ENCODE measurements at places on chromosomes 16 and 17.

DNA sequence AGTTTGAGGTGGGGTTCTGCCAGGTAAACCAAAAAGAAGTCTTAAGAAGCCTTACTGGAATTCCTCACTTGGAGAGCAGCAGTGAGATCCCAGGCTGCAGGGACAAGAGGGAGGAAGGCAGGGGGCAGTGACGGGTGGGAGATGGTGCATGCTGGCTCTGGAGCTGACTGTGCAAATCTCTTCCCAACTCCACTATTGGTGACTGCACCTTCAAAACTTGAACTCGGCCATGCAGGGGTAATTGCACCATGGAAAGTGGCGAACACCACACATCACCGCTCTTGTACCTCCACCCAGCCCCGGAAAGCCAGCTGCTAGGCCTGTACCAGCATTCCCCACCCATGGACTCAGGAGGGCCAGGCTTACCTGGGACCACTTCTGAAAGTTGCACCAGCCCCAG is 51.4 kb upstream of the CDR2 start:
- no peak for DNase-seq

DNA sequence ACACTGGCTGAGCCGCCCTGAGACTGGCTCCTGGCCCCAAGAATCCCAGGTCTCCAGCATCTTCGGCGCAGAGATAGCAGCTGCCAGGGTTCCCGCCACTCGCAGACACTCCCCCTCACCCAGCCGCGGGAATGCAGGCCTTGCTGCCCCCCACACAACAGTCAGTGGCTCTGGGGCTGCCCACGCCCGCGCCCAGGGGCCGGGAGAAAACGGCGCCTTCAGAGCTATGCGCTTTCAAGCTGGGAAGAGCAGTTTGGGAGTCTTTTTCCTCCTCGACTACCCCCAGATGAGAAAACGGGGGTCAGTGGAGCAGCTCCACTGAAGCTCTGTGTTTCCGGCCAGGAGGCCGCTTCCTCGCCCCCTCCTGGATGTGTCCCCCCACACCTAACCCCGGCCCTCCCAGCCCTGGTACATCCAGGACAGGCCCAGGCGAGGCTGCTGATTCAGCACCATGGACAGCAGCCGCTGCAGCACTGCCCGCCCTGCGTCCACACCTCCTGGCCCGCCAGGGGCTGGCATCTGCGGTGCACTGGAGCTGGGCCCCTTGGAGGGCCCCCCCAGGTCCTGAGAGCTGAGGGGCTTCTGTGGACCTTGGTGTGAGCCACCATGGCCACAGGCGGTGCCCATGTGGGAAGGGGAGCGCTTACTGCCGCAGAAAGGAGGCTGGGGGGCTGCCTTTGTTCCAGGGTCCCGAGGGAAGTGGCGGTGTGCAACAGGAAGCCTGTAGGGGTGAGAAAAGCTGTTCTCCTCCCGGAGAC is 35.7 kb downstream of the CACNA1H start:
- no peak for DNase-seq

- no peak for DNase-seq
Observed at GRCh38 chr17:21376081-21376758, at the start of gene KCNJ12. TSS of gene KCNJ12 (plus strand) at chr17:21376357. CDS start at chr17:21415343, 38,986 bp downstream.

GRCh38 chr17:2545393-2545792 is 33.7 kb upstream of the METTL16 start:
- DNase-seq, result no peak

DNA sequence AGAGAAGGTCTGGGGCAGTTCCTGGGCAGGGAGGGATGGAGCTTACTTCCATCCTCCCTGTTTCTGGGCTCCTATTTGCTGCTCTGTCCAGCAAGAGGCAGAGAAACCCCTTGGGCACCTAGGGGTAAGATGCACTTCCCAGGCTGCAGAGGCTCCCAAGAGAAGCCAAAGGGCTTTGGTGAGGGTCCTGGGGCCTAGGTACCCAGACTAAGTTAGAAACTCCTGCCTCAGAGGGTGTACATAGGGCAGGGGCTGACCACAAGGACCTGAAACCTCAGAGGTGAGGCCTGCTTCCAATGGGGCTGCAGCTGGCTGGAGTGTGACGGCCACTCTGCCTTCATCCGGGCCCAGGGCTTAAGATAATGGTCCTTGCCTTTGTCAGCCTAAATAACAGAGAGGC is 1.6 kb upstream of the ARMC7 start:
- no peak for DNase-seq

DNA sequence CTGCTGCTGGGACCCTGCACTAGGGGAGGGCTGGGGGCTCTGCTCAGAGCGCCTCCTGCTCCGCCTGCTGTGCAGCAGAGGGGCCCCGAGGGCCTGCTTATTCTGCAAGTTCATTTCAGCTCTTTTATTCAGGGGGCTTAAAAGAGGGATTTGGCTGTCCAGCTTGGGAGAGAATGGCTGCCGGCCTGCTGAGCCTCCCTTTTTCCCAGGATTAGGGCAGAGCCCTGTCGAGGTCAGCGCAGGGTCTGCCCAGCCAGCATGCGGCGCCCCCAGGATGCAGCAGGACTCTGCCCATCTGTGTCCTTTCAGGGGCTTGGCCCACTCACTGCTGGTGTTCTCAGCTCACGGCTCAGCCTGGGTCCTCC is 1.1 kb downstream of the SMIM5 start:
- DNase-seq, result no peak

DNA sequence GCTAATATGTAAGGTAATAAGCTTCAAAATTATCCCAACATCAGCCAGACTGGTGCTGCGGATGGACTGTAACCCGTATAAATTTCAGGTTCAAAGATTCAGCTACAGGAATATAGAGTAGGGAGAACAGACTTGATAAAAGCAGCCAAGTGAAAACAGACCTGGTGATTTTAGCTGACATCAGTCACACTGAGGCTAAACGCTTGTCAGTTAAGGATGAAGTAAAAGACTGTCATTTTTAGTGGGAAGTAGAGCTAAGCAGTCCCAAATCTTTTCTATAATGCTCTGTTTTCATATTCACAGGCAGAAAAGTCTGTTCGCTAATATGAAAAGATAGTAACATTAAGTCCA is 35.4 kb downstream of the CMTM4 start:
- no peak for DNase-seq

- no peak for DNase-seq
Observed at GRCh38 chr16:89565506-89566372, 5.3 kb downstream of the RPL13 start.

- DNase-seq, result no peak
Observed at GRCh38 chr17:82810644-82811430, 29.0 kb downstream of the ZNF750 start.

- DNase-seq, result no peak
Observed at GRCh38 chr16:9105189-9105588, 13.7 kb downstream of the HAPSTR1 start.

- DNase-seq, result no peak
Observed at GRCh38 chr17:81337476-81337879, 42.4 kb upstream of the SLC38A10 start.

- no peak for DNase-seq
Observed at GRCh38 chr17:79804856-79805696, 8.2 kb upstream of the CBX8 start.

GRCh38 chr16:52963212-52963854 is 89.4 kb downstream of the CHD9NB start:
- no peak for DNase-seq

- no peak for DNase-seq
Observed at GRCh38 chr17:33044771-33045170, 53.1 kb downstream of the SPACA3 start.

- DNase-seq, result no peak
Observed at GRCh38 chr16:3096362-3096761, 2.7 kb downstream of the ZSCAN10 start.

DNA sequence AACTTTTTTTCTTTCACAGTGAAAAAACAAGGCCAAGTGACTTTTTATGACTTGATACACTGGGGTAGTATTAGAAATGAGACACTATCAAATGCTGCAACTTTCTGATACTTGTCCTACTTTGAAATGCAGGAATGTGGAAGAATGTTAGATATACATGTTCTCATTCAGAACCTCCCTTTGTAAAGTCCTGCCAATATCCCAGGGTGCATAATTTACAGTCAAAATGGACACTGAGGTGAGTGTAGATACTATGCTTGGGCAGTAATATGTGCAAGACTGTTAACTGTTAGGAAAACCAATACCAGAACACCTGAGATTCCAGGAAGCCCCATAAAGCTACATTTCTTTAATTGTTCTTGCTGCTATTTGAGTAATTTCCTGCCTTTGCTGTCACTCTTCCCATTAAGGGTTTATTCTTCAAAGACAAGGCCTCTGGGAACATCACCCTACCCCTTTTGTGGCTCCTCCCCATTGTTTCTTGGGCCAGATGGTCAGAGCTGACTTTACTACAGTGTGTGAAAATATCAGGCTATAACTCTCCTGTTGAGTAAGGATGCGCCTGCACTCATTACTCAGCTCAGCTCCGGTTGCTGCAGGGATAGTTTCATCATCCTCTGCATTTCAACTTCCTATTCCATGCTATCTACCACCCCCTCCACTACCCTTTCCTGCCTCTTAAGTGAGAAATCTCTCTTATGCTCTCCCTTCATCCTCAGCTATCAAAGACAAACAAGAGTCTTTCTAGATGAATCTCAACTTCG is 48.7 kb downstream of the TMEM100 start:
- no peak for DNase-seq

DNA sequence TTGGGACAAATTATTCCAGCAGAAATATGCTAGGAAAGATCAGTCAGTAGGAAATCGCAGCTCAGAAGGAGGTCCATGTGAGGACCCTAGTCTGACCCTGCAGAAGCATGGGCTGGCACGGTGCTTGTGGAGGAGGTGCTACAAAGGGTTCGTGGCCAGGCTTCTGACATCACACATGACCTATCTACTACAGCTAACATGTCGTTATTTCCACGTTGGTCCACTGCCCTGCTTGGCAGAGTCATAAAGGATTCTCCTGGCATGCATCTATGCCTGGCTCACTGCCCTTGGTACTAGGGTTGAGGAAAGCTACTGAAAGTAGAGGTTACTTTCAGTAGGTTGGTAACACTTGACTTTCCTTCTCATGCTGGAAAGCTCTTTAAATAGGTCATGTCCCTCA is 118.1 kb upstream of the SHISA6 start:
- no peak for DNase-seq

- DNase-seq, result no peak
Observed at GRCh38 chr16:67364600-67365235, 28.6 kb downstream of the TPPP3 start.

DNA sequence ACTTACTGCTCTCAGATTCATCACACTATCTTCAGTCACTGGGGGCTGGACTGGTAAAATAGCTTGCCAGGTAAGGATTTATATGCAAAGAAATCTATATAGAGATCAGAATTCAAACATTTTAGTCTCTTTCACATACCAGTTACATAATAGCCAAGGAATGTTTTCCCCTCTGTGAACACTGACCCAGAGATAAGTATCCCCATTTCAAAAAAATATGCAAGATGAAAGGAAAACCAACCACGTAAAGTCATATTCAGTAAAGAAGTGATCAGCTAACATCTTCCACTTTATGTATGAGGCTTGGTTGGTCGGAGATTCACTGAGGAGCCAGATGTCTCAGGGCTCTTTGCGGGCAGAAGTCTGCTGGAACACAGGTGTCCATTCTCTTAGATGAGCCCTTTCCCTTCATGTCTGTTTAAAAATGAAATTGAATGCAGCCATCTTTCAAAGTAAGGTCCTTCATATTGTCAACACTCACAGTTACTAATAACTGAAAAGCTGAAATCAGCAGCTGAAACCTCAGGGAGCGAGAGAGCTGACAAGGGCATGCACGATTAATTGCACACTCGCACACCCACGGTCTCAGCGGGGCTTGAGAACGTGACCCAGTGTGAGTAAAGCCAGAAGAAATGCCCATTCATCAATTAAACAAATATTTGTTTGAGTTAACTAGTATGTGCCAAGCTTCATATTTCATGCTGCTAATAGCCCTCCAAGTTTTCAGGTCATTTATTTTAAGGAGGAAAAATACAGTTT is 161.2 kb downstream of the MRTFB start:
- DNase-seq, result no peak

- DNase-seq, result no peak
Observed at GRCh38 chr17:46777943-46778915, 40.3 kb downstream of the WNT3 start.

- no peak for DNase-seq
Observed at GRCh38 chr17:45227101-45227925, 5.6 kb downstream of the FMNL1 start.

- no peak for DNase-seq
Observed at GRCh38 chr17:19987897-19988296, 10.3 kb upstream of the AKAP10 start.

DNA sequence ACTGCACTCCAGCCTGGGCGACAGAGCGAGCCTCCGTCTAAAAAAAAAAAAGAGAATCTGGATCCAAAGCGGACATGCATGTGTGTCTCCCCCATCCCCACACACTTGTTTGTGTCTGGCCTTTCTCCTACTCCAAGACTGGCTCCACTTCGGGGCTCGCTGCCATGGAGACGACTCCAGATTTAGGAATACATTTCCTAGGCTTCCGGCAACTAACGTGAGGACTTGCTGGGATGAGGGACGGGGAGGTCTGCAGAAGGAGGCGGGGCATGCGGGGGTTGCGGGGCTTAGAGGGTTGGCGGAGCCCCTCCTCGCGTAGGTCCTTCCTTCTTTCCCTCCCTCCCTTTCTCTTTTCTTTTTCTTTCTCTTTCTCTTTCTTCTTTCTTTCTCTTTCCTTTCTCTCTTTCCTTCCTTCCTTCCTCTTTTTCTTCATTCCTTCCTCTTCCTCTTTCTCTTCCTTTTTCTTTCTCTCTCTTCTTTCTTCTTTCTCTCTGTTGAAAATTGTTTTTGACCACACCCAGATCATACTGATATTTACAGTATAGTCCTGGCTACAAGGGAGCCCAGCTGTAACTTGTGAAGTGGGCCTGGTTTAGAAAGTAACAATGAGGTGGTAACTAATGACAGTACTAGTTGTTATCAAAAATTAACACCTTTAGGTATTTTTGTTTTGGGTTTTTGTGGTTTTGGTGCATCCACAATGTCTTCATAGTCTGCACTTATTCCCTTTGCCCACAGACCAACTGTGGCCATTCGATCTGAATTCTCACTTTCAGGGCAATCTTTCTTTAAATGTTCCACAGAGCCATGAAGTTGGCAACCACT is 25.2 kb downstream of the MIS12 start:
- DNase-seq, result no peak

DNA sequence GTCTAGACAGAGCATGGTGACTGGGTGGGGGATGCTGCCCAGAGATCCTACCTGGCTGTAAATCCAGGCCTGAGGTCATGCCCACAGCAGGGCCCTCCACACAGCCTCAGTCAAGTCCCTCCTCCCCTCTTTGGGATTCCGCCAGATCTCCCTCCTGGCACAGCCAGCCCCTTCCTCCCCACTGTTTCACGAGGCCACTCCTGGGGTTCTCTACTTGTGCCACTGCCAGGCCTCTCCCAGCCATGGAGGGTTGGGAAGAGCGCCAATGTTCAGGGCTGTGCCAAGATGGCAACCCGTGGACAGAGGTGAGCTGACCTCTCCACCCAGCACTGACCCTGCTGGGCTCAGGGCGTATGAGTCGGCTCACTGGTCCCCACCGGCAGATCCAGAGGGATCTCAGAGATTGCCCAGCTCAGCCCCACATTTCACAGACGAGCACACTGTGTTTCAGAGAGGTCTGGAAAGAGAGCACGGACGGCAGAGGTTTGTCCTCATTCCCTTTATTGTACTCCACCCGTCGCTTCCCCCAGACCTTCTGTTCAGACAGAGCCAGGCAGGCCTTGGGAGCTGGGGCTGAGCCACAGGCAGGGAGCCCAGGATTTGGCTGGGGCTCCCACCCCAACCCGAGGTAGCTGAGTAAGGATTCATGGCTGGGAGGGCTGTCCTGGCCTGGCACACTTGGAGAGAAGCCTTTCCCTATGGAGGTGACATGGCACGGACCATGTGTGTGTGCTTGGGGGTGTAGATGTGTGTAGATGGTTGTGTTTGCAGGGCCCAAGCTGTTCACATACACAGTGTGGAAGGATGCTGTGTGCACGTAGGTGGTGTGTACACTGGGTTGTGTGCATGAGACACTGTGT is 3.5 kb upstream of the CAMKK1 start:
- no peak for DNase-seq
